Effector memory CD4-positive, alpha-beta T cell (primary cell): ENCODE measurements at places on chromosomes 1 and 21.

GRCh38 chr1:38045401-38046332 lies 926 bp downstream of the POU3F1 start:
- DNase-seq, result no peak

GRCh38 chr1:17739050-17739449 lies 16.1 kb upstream of the ACTL8 start:
- DNase-seq, result no peak

DNA sequence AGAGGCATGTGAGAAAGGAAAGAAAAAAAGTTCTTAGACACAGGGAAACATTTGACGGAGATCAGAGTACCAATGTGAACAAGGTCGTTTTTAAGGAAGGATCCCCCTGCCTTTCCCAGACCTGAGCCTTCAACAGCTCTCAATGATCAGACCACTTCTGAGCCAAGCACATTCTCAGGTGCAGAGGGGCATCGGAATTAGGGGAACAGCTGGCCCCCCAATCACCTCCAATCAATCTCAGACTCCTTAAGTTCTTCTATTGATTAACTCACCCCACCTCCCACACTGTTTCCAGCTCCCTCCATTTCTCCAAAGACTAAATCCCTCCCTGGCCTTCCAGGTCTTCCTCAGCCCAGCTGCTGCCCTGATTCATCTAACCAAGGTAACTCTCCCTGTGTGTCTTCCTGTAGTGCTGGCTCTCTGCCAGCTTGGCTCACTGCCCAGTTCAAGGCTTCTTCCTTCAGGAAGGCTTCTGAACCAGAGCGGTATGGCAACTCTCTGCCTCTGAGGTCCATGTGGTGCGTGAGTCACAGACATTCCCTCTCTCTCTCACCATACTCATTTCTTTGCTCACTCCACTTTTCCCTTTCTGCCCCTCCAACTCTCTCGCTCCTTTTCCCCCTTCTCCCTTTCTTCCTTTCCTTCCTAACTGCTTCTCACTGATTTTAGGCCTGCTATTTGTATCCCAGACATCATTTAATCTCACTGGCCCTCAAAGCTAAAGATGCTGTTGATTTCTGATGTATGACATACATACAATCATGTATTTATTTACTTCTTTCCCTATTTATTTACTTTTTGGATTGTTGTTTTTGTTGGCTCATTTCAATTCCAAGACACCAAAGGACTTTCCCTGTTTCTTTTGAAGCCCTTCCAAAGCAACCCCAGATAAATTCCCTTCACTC lies 18.1 kb downstream of the CFAP45 start:
- peak; percentile 13 for DNase-seq

GRCh38 chr1:14934867-14935266 lies 218.7 kb upstream of the TMEM51 start:
- DNase-seq, result no peak

- DNase-seq, result no peak
Observed at GRCh38 chr1:1083416-1084371, 9.6 kb upstream of the RNF223 start.
